Stimulated activated CD4-positive, alpha-beta T cell treated with anti-CD3 and anti-CD28 coated beads, Interleukin-12 subunit alpha, Interleukin-12 subunit beta, amount 100 ng/mL, for 4 hours (primary cell): ENCODE measurements at places on chromosomes 5 and 9.
A peak's percentile ranks its signal among the peaks of the same experiment; 100 is the strongest.

GRCh38 chr5:175215906-175216305 is 228.1 kb downstream of the DRD1 start:
- DNase-seq, result no peak

- no peak for DNase-seq
Measured at GRCh38 chr9:87698069-87698809, 27.7 kb upstream of the CTSL start.

DNA sequence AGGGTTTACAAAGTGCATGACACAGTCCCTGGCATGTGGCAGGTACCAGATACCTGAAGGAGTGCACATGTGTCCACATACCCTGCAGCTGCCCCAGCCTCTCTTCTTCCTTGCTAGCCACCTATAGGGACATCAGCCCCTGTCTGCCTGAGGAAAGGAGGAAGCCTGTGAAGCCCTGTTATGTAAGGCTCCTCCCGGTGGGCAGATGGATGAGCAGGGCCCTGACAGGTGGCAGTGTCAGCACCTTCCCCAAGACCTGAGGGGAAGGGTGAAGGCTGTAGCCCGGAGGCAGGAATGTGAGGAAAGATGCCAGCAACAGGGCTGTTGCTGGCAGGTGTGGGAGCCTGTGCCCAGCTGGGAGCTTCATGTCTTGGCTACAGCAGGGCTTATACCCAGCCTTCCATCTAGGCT is 21.7 kb downstream of the TCF7 start:
- peak; percentile 1 for DNase-seq

DNA sequence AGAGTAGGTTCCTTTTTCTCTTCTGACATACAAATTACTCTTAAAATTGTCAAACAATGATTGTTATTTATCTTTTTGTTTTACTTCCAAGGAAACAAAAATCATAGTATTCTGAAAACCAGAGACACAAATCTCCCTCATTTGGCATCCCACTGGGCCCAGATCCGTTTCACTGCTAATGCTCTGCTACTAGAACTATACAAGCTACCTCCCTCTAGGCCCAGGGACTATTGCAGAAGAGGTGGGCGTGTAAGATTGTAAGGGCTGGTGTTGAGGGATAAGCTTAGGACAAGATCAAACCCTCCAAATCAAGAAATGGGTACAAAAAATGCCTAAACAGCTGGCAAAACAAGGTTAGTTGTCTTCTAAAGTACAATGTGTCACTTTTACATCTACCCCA is 928.9 kb upstream of the CDH10 start:
- DNase-seq, result no peak

GRCh38 chr9:13621872-13622564 is 342.5 kb upstream of the MPDZ start:
- no peak for DNase-seq

GRCh38 chr5:132271251-132272246 is 14.1 kb downstream of the PDLIM4 start:
- no peak for DNase-seq

DNA sequence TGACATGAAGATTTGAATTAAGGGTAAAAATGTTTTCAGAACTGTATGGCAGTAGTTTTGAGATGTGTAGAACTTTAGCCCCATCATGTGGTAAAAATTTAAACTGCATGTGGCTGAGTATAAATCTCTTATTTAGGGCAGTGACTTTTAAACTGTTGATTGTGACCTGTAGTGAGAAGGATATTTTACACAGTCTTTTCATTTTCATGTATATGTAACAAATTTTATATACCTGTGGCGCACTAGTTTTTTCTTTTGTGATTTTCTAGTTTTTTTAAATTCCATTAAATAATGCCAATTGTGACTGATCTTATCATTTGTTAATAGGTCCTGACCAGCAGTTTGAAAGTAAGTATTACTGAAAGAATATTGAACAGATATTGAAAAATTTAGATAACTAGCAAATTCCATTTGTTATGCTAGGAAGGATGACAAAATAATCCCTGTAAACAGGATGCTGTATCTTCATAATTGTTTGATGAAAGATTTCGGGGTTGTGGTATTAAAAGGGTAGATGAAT is 47.2 kb downstream of the GPBP1 start:
- no peak for DNase-seq

GRCh38 chr9:34634551-34635248 is 2.9 kb downstream of the SIGMAR1 start:
- DNase-seq, result no peak

GRCh38 chr5:142235050-142235797 is 89.6 kb downstream of the SPRY4 start:
- peak; percentile 15 for DNase-seq

- no peak for DNase-seq
Measured at GRCh38 chr5:140568443-140569063, 3.9 kb downstream of the SLC35A4 start.

GRCh38 chr9:94534901-94535300 is 20.0 kb upstream of the PCAT7 start:
- no peak for DNase-seq

GRCh38 chr5:3198074-3198449 is 397.6 kb upstream of the IRX1 start:
- DNase-seq, result no peak

GRCh38 chr9:76336027-76336426 is 58.2 kb downstream of the RFK start:
- no peak for DNase-seq

- no peak for DNase-seq
Measured at GRCh38 chr9:123743737-123744136, 186.2 kb downstream of the DENND1A start.

GRCh38 chr5:14397717-14398116 is 183.9 kb upstream of the OTULINL start:
- no peak for DNase-seq

- no peak for DNase-seq
Measured at GRCh38 chr9:20414150-20414549, 208.1 kb downstream of the MLLT3 start.

DNA sequence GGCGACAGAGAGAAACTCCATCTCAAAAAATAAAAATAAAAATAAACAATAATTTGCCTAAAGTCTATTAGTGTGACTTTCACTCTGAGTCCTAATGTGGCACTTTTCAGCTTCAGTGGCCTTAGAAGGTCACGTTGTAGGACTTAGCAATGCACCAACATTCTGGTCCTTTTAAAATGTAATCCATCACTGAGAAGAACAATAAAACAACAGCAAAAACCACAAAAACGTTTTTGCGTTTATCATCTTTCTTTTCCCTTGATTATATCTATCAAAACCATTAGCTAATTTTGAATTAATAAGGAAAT is 190.1 kb upstream of the ZNF608 start:
- DNase-seq, result no peak

DNA sequence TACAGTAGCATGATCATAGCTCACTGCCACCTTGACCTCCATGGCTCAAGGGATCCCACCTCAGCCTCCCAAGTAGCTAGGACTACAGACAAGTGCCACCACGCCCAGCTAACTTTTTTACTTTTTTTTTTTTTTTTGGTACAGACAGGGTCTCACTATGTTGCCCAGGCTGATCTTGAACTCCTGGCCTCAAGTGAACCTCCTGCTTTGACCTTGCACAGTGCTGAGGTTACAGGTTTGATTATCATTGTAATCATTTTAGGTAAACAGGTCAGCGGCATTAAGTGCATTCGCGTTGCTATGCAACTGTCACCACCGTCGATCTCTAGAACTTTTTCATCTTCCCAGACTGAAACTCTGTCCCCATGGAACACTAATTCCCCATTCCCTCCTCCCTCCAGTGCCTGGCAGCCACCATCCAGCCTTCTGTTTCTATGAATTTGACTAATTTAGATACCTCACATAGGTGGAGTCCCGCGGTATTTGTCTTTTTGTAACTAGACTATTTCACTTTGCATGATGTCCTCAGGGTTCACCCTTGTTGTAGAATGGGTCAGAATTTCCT is 5.8 kb upstream of the CARD19 start:
- no peak for DNase-seq

- DNase-seq, result no peak
Measured at GRCh38 chr5:97842687-97843086, 659.6 kb upstream of the RIOK2 start.

DNA sequence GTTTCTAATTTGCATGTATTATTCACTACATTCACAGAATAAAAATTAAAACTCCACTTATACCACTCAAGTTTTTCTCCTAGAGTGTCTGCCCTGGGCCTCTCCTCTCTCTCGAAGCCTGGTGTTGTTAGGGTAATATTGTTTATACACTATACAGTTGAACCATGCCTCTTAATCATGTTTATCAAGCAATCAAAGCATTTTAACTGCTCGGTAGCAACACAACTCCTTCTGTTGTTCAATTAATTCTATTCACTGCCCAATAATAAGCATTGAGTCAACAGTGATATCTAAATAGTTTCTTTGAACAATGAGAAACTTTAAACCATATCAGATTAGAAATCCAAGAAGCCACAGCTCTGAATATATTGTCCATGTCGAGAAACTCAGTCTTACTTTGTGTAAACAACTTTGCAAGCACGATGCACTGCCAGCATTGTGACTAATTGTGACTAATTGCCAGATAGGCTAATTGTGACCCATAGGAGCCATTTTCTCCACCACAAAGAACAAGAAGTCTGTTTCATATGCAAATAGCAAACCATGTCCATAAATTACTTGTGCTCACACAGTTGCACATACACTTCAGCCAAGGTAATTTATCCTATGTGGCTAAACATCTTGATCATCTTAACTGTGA is at the start of gene DNAH5:
TSS of gene DNAH5 (minus strand) at position 129 of the 640 bp plus-strand sequence. CDS start 250 bp downstream, outside the sequence.
- DNase-seq, result no peak

DNA sequence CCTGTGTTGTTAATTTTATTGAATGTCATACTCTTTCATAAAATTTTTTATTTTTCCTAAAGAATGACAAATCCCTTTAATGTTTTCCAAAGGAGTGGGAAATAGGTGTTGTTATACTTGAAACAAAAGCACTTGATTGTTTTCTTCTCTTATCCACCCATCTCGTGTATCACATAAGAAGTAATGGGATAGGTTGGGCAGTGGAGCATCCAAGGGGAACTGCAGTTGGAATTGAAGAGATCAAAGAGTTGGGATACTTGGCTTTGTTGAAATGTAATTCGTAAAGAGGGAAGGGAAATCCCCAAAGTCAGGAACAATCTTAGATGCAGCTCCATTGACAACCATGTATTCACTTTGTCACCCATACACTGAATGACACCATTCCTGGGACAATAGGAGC is 148.0 kb downstream of the PCSK5 start:
- no peak for DNase-seq

DNA sequence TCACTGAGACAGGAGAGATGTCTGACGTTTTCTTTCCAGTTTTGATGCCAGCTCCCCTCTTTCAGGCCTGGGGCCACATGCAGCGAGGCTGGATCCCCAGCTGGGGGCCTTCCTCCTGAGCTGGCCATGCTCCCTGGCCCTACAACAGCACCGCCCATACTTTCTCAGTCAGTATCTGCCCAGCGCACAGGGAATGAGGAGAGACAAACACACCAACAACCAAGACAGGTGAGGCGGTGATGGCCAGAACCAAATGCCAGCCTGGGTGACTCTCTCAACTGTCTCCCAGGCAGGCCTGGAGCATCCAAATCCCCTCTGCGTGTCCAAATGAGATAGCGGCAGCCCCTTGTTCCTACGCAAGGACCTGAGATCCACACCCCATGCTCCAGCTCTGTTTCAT is 109.6 kb downstream of the ROR2 start:
- DNase-seq, result no peak

GRCh38 chr5:6718718-6719117 is 5.5 kb downstream of the TENT4A start:
- no peak for DNase-seq

- no peak for DNase-seq
Measured at GRCh38 chr9:93045521-93045920, 13.0 kb upstream of the SUSD3 start.

- DNase-seq, result peak; percentile 52
Measured at GRCh38 chr9:89419978-89420394, 77.9 kb downstream of the SEMA4D start.

DNA sequence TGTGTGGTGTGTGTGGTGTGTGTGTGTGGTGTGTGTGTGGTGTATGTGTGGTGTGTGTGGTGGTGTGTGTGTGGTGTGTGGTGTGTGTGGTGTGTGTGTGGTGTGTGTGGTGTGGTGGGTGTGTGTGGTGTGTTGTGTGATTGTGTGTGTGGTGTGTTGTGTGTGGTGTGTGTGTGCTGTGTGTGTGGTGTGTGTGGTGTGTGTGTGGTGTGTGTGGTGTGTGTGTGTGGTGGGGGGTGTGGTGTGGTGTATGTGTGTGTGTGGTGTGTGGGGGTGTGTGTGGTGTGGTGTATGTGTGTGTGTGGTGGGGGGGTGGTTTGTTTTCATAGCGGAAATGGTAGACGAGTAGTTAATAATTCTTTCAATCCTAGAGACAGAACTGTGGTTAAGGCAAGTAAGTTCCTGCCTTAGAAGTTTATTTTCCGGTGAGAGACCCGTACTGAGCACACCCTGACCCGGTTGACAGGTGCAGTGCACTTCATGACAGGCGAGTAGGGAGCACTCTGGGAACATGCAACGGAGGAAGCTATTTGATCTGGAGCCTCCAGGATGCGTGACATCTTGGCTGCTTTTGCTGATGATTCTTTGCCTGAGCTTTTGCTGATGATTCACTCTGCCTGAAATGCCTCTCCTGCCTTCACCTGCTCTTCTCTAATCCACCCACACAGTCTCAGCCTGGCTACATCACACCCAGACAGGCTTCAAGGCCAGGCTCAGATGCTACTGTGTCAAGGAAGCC is 21.7 kb upstream of the FAT2 start:
- DNase-seq, result peak; percentile 32

- no peak for DNase-seq
Measured at GRCh38 chr9:127676638-127677037, 30.1 kb upstream of the CFAP157 start.

DNA sequence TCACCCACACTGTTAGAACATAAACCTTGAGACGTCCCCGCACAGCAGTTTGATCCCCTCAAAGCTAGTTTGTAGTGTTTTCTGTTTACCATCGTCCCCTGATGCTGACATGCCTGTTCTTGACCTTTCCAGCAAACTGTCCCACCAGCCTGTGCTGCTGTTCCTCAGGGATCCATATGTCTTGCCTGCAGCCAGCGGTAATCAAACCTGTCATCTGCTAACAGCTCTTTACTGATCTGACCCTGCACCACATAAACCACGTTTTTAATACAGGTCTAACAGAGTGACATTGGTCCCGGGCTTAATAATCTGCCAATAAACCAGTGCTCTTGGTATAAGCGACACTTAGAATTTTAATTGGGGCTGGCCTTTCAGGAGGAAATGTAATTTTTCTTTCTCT is 34.7 kb downstream of the PPIC start:
- DNase-seq, result no peak

DNA sequence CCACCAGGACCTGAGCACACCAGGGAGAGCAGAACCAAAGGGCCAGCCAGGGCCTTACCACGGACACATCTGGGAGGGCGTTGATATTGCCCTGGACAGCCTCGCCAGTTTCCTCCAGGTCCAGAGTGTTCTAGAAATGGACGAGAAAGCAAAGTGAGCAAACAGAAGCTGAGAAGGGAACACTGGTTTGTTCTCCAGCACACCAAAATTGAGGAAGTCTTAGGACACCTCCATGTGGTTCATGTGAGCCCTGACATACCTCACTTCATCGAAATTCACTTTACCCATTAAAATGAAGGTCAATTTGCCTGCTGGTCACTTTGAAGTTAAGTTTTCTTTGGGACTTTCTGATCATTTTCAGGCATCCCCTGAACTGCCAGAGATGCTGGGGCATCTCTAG is 20.1 kb upstream of the AKNA start:
- DNase-seq, result no peak

- DNase-seq, result no peak
Measured at GRCh38 chr9:12880406-12881015, 105.7 kb downstream of the LURAP1L start.

GRCh38 chr5:93191035-93191817 is 389.8 kb downstream of the NR2F1-AS1 start:
- DNase-seq, result no peak
